Psoas muscle (tissue), 8 donors: ENCODE measurements at places on chromosomes 7 and 10. TPM values are rescaled to one million over a fixed set of nuclear protein-coding genes. Genes with fewer than 3 reads are reported as not detected.

CALHM3 gene
- not detected for total RNA-seq

DNA sequence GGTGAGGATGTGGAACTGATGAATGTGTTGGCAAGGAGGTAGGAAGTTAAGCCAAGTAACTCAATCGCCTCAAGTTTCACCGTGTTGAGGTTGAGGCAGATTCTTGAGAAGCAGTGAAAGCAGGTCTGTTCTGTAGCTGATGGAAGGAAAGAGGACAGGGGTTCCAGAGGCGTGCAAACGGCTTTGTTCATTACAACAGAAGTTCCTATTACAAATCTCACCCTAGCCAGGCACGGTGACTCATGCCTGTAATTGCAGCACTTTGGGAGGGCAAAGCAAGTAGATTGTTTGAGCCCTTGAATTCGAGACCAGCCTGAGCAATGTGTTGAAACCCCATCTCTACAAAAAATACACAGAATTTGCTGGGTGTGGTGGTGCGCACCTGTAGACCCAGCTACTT lies 36.9 kb upstream of the PTF1A start:
- no peak overlapping the region for H3K4me3 ChIP-seq
- H3K27me3 ChIP-seq = peaks cover 13% of the 10 kb centered on the region
- peaks cover 3% of the 10 kb centered on the region for H3K4me1 ChIP-seq

DNA sequence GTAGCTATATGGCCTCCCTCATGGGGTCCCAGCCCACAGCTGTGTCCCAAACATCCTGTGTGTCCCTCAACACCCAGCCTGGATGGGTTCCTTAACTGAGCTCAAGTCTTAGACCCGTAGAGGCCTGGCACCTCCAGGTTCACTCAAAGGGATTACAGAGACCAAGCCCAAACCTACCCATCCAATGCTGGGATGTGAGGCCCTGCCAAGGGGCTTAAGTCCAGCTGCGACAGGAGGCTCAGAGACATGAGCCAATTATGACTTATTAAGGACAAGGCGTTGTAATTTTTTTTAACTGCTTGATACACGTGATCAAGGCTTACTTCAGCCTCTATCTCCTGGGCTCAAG lies 105.6 kb upstream of the RET start:
- DNase-seq = no peak
- H3K36me3 ChIP-seq = no peaks in the 10 kb centered on the region
- H3K27me3 ChIP-seq = no peaks in the 10 kb centered on the region
- H3K4me1 ChIP-seq = no peaks in the 10 kb centered on the region

DNA sequence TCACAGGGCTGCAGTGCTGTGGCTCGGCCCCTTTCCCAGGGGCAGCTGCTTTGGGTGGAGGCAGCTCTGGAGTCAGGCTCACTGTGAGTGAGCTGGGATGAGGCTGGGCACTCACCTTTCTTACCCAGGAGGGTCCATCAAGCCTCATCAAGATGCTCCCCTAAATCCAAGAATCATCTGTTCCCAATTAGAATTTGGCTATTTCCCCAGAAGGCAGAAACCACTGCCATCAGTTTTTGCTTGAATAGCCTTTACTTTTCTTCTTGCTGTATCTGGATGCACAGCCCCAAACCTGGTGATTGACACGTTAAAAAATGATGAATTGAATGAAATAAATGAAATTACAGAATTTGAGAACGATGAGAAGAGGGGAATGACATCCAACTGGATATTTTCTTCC lies 74.3 kb upstream of the LYZL1 start:
- no peak for DNase-seq
- no peak overlapping the region for H3K27ac ChIP-seq
- H3K36me3 ChIP-seq = no peaks in the 10 kb centered on the region
- H3K27me3 ChIP-seq = no peaks in the 10 kb centered on the region
- H3K4me3 ChIP-seq = no peak overlapping the region

DNA sequence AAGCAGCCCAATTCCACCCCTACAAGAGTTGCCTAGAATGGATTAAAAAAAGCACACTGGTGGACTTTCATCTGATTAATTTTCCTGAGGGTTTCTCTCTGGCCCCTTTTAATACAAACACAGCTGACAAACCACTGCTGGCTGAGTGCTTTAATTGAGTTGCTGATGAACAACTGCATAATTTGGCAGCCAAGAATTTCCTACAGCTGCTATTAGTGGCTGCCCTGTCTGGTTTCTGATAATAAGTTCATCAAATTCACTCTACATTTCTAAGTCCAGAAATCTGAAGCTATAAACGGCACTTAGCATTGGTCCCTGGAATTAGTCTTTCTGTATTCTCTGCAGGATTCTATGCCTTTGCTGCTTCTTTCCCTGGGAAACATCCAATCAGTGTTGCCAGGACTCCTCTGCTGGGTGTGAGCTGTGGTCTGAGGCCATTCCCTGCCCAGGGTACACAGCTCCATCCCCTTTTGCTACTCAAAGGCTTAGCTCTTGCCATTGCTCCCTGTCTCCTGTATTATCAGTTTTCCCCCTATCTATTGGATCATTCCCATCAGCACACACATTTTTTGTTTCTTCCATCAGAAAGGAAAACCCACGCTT lies 110.6 kb downstream of the LSM5 start:
- H3K4me3 ChIP-seq = no peak overlapping the region
- H3K36me3 ChIP-seq = no peaks in the 10 kb centered on the region
- no peak overlapping the region for H3K27ac ChIP-seq
- H3K27me3 ChIP-seq = no peaks in the 10 kb centered on the region
- no peak for DNase-seq

DUS4L gene
- total RNA-seq = 4.9 TPM

- no peaks in the 10 kb centered on the region for H3K36me3 ChIP-seq
- peak overlapping the region; percentile 100 for H3K27ac ChIP-seq
- H3K27me3 ChIP-seq = no peaks in the 10 kb centered on the region
Observed at GRCh38 chr7:128837521-128837921, 7.3 kb downstream of the FLNC start.

DNA sequence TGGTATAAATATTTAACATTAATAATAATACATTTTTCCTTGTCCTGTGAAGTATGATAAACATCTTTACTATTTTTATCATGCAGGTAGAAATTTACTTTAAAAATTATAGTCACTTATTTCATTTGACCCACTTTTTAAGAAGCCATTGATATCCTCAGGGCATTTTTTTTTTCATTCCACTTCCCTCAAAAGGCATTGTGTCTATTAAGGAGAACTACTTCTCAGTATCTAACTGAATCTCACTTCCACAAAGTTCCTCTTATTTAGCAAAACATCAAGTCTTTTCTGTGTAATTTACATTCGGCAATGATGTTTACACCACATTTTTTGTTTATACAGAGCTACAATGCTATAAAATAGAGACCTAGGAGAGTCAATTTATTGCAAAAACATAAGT lies 388.2 kb upstream of the AKR1E2 start:
- H3K27ac ChIP-seq = no peak overlapping the region
- no peak for DNase-seq
- H3K4me1 ChIP-seq = no peaks in the 10 kb centered on the region
- no peaks in the 10 kb centered on the region for H3K27me3 ChIP-seq

GRCh38 chr7:94512735-94513564 lies 3.3 kb downstream of the CASD1 start:
- H3K27me3 ChIP-seq = no peaks in the 10 kb centered on the region
- no peak for DNase-seq
- no peak overlapping the region for H3K4me3 ChIP-seq
- H3K4me1 ChIP-seq = peaks cover 49% of the 10 kb centered on the region

- no peak overlapping the region for H3K4me3 ChIP-seq
- H3K4me1 ChIP-seq = peaks cover 15% of the 10 kb centered on the region
- H3K27me3 ChIP-seq = peaks cover 3% of the 10 kb centered on the region
- DNase-seq = peak; percentile 67
- H3K27ac ChIP-seq = no peak overlapping the region
Observed at GRCh38 chr7:2864999-2865670, 21.0 kb upstream of the GNA12 start.

DNA sequence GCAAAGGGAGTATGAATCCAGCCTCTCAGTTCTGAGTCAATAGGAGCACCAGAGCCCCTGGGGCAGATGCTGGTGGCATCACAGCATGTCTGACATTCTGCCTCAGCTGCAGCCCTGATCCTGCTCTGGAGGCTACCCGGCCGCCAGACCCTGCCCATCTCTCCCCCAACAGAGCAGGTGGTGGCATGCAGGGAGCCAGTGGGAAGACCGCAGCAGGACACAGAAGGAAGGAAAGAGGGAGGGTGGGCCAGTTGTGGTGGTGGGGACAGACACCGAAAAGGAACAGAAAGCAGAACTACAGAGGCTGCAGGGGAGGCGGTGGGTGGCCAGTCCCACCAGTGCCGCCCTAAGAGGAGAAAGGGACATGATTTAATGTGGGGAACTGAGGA lies 35.3 kb downstream of the BLNK start:
- H3K36me3 ChIP-seq = no peaks in the 10 kb centered on the region
- H3K4me1 ChIP-seq = no peaks in the 10 kb centered on the region
- H3K4me3 ChIP-seq = no peak overlapping the region

DNA sequence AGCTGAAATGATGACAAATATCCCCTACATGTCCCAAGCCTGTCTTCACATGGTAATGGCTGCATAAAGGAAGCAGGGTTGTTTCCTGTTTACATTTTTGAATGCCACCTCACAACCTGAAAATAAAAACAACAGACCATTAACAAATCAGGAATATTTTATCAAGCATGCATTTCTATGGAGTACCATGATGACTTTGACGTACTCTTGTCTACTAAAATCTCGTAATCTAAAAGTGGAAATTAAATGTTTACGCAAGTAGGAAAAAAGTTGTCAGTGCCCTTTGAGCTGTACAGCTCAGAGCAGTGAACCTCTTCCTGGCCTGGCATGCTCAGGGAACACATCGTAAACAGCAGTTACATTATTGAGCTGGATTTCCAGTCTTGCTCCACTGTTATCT lies 194.1 kb downstream of the INHBA start:
- no peak overlapping the region for H3K27ac ChIP-seq
- H3K27me3 ChIP-seq = no peaks in the 10 kb centered on the region
- H3K4me1 ChIP-seq = no peaks in the 10 kb centered on the region
- H3K36me3 ChIP-seq = no peaks in the 10 kb centered on the region

DNA sequence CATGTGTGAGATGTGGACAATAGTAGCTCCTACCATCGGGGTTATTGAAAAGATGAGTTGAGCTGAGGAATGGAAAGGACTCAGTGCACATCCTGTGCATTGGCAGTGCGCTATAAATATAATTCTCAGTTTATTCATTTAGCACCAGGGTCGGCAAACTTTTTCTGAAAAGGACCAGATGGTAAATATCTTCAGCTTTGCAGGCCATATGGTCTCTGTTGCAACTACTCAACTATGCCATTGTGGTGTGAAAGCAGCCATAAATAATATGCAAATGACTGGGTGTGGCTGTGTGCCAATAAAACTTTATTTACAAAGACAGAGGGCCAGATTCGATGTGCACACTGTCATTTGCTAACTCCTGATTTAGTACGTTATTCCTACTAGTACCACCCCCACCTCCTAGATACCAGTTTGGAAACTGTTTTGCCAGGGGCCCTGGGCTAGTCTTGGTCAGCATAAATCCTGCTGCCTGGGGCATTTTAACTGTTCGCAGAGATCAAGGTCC lies 422.9 kb upstream of the MKI67 start:
- no peaks in the 10 kb centered on the region for H3K4me1 ChIP-seq
- no peak overlapping the region for H3K4me3 ChIP-seq
- DNase-seq = no peak
- no peak overlapping the region for H3K27ac ChIP-seq
- H3K36me3 ChIP-seq = no peaks in the 10 kb centered on the region

ZNF467 gene
- total RNA-seq = 2.2 TPM

TMEM130 gene
- total RNA-seq = not detected

GRCh38 chr7:80002865-80003264 lies 131.8 kb upstream of the GNAI1 start:
- no peak overlapping the region for H3K4me3 ChIP-seq
- H3K36me3 ChIP-seq = no peaks in the 10 kb centered on the region
- DNase-seq = no peak
- no peaks in the 10 kb centered on the region for H3K4me1 ChIP-seq
- no peaks in the 10 kb centered on the region for H3K27me3 ChIP-seq

MACC1 gene
- not detected for total RNA-seq

TMEM106B gene
- 31.7 TPM for total RNA-seq

- H3K4me1 ChIP-seq = no peaks in the 10 kb centered on the region
- no peak for DNase-seq
- H3K36me3 ChIP-seq = no peaks in the 10 kb centered on the region
- no peak overlapping the region for H3K4me3 ChIP-seq
Observed at GRCh38 chr7:46033592-46033991, 112.5 kb upstream of the IGFBP3 start.
